ENCODE measurements at places on chromosomes 4 and X.

DNA sequence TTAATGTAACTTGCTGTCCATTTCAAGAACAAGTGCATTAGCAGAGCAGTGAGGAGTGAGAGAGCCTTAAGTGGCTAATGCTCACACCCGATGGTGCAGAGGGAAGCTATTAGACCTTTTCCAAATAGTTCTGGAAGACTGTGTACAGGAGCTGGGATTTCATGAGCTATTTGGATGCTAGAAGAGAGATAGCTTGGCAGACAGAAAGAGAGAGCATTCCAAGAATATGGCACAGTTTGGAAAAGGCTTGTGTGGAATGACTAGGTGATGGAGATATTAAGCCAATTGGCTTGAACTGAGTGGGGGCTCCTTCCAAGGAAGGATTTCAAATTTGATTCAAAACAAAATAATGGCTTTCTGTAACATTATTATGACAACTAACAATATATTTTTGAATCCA lies 1097.2 kb upstream of the TENM3 start:
- DNase-seq = no peak

DNA sequence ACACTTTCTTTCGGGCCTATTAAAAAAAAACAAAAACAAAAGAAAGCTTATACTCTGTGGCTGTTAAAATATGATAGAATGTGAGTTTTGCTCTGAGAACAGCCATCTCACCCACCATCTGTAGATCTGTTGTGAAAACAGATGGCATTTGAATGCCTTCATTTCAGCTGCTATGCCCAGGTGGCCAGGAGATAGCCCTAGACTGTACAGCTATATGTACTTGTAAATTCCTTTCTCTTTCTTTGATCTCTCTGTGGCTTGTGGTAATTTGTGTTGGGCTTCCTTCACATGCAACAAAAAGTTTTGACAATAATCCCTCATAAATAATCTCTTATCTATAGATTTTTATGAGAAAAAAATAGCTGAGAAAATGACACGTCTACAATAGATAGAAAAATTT lies 38.1 kb downstream of the PNPLA4 start:
- no peak for DNase-seq

DNA sequence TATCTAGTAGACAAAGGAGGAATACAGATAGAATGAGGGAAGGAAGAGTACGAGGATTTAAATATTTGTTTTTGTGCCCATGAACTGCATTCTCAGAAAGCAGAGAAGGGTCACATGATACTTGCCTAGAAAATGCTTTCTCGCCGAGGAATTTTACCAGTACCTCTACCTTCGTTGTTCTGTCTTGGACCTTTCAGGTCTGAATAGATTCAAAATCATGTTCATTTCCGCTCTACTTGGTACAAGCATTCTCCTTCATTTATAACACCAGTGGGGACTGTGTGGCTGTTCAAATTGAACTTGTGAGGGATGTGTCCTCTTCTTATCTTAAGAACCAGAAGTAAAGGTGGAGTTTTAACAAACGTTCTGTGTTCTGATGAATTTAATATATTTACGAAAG lies 1.9 kb downstream of the USP38 start:
- DNase-seq = no peak

GRCh38 chr4:152805071-152805650 lies 25.4 kb downstream of the ARFIP1 start:
- DNase-seq = no peak

- no peak for DNase-seq
Observed at GRCh38 chrX:40008791-40009461, 88.8 kb downstream of the BCOR start.

All from activated CD8-positive, alpha-beta memory T cell treated with anti-CD3 and anti-CD28 coated beads for 4 hours (primary cell).